ENCODE measurements at places on chromosomes 1 and 21.

DNA sequence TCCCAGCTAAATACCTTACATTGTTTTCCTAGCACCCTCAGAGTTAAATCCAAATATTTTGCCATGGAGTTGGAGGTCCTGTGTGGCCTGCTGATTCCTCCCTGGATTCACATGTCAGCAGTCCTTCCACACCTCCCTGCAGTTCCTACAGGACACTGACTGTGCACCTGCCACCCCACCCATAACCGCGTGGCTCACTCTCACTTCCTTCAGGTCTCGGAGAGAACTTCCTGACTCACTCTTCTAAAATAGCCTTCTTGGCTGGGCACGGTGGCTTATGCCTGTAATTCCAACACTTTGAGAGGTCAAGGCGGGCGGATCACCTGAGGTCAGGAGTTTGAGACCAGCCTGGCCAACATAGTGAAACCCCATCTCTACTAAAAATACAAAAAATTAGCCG lies 8.4 kb upstream of the CAMTA1 start:
- DNase-seq: no peak

DNA sequence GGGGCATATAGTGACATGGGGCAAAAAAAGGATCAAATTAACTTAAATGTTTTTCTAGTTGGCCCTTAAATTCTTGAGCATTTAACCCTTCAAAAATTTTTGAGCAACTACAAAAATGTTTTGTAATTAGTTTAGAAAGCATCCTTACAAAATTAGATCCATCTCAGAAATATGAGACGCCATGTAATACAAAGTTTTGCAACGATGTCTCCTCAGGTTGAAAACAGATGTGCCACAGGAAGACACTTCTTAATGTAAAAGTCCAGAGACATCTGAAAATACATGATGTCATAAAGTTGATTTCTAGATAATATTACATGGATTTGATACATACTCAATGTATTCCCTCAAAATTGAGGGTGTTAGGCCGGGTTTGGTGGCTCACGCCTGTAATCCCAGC lies 37.5 kb downstream of the CD46 start:
- DNase-seq: no peak

DNA sequence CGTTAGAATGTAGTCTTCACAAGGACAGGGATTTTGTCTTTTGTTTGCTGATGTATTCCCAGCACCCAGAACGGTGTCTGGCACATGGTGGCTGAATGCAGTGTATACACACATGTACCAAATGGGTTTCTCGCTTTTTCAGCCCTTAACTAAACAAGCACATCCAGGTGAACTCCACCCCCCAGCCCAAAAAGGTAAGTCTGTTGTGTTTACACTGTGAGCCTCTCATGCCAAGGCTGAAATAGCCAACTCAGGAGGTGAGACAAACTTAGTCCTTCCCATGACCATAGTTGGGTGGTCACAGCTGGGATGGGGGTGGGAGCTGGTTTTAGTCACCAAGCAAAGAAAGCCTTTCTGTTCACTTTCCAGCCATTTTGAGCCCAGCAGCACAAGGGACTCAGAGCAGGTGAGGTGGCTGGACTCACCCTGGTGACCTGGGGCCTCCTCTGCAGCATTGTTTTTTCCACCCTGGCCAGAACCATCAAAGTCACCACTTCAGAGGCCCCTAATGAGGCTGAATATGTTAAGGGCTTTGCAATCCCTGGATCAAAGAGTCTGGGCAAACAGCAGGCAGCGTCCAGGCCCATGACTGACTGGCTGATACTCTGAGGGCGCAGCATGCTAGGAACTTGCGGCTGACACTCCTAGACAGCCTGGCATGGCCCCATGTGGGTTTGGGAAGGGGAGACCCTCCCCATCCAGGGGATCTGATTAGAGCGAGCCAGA lies 8.7 kb downstream of the TENT5B start:
- DNase-seq: no peak

- DNase-seq: no peak
Observed at GRCh38 chr1:236160540-236161127, 18.3 kb downstream of the GPR137B start.

DNA sequence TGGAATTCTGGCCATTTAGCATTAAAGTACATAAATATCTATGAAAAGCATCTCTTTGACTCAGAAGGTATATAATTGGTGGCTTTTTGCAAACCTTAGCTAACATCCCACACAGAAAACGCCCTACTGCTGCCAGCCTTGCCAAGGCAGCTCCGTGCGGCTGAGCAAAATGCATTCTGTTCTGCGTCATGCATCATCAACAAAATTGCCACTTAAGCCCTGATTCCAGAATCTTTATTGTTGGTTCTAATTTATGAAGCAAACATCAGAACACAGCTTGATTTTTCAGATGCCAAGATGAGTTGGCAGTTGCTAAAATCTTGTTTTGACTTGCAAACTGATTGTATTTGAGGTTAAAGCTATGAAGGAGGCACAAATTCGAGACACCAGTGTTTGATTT lies 314.9 kb upstream of the DEPDC1 start:
- DNase-seq: no peak

GRCh38 chr21:26973226-26973625 lies 6.3 kb upstream of the ADAMTS5 start:
- no peak for DNase-seq
